ENCODE measurements at places on chromosomes 6 and 20.

GRCh38 chr6:33688006-33688405 is 23.5 kb downstream of the UQCC2 start:
- DNase-seq = no peak

DNA sequence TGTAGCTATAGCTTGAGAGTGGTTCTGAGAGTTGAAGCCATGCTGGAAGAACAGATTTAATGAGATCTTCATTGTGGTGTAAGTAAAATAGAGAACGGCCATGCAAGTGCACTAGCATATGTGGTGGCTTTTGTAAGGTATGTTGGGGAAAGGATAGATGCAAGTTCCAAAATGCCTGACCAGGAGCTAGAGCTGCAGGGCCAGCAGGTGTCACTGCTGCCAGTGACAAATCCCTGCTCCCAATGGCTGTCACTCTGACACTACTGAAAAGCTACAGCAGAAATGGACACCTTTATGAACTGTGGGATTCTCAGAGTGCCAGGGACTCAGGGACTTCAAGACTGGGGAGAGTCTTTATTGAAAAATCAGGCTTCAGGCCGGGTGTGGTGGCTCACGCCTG is 23.1 kb upstream of the VIP start:
- no peak for DNase-seq

- no peak for DNase-seq
Measured at GRCh38 chr20:2140561-2140960, 38.9 kb downstream of the STK35 start.

DNA sequence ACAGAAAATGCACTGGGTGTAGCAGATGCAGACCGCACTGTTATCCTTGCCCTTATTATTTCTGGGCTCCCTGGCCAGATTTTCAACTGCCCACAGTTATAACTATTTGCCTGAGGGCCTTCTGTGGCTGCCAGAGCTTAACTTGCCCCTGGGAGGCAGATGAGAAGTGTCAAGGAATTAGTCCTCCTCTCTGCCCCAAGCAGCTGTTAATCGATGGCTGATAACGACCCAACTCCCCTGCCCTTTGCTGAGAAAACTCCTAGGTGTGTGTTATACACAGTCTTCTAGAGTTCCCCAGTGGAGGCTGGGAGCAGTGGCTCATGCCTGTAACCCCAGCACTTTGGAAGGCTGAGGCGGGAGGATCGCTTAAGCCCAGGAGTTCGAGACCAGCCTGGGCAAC is 44.4 kb upstream of the SHLD1 start:
- DNase-seq = no peak

GRCh38 chr20:33263784-33264183 is 19.2 kb upstream of the BPIFB1 start:
- DNase-seq = no peak

- peak; percentile 13 for DNase-seq
Measured at GRCh38 chr6:105757512-105758200, 328.5 kb upstream of the PRDM1 start.

GRCh38 chr6:93639126-93639525 is 219.8 kb upstream of the EPHA7 start:
- DNase-seq = no peak

DNA sequence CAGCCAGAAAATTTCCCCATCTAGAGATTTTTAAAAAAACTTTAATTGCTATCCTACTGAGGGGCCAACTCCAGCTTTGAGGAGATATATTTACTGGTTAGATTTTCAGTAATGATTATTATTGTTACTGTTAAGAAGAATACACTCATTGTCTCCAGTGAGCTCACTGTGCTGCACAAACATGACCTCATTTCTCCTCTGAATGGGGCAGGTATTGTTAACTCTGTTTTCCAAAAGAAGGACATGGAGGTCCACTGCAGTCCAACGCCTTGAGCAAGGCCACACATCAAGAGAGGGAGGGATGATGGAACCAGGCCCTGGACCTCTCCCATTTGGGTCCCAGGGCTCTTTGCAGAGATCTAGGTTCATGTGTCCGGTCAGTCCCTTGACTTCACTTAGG is 13.9 kb upstream of the SCUBE3 start:
- no peak for DNase-seq

DNA sequence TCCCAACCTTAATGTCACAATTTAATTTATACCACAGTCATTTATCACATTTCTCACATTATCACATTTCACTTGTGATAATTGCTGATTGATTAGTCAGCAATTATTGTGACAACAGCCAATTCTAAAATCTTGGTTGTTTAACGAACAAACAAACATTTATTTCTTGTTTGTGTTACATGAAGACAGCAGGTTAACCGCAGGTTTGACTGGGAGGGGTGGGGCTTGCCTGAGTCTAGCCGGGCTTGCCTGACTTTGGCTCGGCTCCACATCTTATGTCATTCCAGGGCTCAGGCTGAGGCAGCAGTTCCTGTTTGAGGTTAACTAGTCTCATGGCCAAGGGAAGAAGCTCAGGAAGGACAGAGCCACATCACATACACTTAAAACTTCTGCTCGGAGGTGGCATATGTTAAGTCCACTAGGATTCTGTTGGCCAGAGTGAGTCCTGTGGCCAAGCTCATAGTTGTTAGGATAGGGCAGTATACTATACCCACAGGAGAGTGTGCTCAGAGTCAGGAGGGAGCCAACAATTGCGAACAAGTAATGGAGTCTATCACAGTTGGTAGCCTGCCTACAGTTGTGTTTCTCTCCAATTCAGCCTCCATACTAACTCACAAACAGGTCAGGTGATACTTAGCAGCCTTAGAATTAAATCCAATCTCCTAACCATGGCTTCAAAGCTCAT is 90.0 kb upstream of the IFNGR1 start:
- DNase-seq = no peak

DNA sequence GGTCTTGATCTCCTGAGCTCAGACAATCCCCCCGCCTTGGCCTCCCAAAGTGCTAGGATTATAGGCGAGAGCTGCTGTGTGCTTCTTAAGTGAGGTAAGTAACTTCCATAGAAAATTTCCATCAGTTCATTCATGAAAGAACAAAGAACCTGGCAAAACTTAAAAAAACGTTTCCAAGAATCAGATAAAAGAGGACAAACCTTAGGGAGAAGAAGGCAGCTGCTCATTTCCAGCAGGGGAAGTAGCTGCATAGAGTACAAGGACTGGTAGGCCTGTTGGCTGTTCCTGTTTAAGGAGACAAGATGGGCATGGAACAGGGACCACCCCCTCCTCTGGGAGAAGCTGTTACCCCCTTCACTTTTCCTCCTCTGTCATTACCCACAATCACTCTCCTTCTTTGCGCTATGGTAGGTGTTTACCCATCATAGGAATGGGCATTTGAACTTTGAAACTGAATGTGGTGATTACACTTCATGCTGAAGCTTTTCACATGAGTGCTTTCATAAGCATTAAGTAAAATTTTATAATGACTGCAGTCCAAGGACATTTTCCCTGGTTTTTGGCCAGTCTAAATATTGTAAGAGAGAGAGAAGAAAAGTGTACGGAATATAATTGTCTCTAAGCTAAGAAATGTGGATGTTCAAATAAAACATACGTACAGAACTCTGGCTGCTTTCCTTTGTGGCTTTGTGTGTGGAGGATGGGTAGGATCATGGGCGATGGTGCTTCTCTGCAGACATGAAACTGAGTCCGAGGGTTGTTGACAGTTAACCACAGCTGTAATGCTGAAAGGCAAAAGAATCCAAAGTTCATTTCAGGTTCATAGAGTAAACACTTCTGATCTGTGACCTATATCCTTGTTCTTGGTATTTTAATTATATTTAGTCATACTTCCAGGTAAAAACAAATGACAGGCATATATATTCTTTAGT is 56.4 kb downstream of the CCN2 start:
- DNase-seq = no peak

- no peak for DNase-seq
Measured at GRCh38 chr20:10264166-10264558, 45.5 kb downstream of the SNAP25 start.

DNA sequence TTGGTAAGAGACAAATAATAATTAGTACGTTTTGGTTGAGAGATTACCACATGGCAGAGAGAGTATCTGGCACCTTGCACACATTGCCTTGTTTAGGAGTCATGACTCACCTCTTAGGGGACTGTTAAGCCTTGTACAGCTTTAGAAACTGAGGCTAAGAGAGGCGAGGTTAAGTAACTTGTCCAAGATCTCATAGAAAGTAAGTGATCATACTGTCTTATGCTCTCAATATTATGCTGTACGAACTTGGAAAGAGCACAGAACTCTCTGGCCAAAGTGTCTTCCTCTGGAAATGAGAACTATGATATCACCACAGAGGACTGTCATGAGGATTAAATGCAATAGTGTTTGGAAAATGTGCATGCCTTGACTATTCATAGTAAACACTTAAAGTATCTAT is 249.0 kb downstream of the UTRN start:
- no peak for DNase-seq

GRCh38 chr6:33923857-33924514 is 120.2 kb upstream of the MLN start:
- DNase-seq = no peak

- DNase-seq = no peak
Measured at GRCh38 chr6:98842342-98843180, 8.2 kb downstream of the POU3F2 start.

GRCh38 chr6:158175111-158175510 is 7.0 kb downstream of the GTF2H5 start:
- DNase-seq = no peak

DNA sequence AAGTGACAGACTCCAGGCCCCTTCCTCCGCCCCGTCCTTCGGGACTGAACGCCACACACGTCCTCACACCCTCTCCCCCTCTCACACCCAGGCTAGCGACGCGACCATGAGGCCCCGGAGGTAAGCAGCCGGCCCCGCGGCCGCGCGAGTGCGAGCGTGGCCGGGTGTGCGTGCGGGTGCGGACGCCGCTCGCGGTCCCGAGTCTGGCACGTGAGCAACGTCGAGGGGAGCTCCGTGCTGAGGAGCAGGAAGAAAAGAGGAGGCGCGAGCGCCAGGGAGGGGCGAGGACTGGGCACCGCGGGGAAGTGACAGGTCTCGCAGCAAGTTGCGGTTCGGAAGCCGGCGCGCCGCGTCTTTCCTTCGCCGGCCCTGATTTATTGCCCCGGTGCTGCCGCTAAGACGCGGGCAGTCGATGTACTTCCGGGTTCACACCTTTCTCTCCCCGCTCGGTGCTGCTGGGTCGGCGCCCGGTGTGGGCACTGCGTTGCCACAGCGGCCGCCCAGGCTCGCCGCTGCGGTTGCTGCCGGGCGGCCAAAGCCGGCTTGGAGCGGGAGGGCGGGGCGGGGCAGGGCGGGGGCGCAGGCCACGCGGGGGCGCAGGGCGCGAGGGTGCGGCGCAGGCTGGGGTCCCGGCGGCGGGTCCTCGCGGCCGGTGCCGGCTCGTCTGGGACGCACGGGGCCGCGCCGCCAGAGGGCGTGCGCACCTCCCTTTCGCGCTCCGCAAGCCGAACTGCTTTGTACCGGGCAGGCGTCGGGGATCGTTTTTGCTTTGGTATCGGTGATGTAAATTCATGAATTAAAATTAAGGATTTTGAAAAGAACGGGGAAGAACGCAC is 15.8 kb upstream of the LIN28B start:
- DNase-seq = peak; percentile 48

- DNase-seq = no peak
Measured at GRCh38 chr20:20856306-20856705, 143.9 kb upstream of the RALGAPA2 start.

GRCh38 chr6:87731818-87732661 is 30.0 kb upstream of the AKIRIN2 start:
- no peak for DNase-seq

GRCh38 chr6:81304466-81304865 is 448.0 kb downstream of the TENT5A start:
- no peak for DNase-seq

- DNase-seq = no peak
Measured at GRCh38 chr20:16236589-16237241, 336.5 kb downstream of the KIF16B start.

DNA sequence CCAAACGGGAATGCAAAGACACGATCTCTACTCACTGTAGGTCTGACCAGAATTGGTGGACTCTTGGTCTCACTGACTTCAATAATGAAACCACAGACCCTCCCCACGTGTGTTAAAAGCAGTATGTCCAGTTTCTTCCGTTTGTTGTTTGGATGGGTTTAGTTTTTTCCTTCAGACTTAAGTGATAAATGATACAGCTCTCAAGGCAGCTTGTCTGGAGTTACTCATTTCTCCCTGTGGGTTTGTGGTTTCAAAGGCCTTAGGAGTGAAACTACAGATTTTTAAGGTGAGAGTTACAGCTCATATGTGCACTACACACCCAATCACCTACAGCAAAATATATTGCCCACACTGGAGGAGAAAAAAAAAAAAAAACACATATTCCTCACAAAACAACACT is 86.7 kb upstream of the STMND1 start:
- no peak for DNase-seq

DNA sequence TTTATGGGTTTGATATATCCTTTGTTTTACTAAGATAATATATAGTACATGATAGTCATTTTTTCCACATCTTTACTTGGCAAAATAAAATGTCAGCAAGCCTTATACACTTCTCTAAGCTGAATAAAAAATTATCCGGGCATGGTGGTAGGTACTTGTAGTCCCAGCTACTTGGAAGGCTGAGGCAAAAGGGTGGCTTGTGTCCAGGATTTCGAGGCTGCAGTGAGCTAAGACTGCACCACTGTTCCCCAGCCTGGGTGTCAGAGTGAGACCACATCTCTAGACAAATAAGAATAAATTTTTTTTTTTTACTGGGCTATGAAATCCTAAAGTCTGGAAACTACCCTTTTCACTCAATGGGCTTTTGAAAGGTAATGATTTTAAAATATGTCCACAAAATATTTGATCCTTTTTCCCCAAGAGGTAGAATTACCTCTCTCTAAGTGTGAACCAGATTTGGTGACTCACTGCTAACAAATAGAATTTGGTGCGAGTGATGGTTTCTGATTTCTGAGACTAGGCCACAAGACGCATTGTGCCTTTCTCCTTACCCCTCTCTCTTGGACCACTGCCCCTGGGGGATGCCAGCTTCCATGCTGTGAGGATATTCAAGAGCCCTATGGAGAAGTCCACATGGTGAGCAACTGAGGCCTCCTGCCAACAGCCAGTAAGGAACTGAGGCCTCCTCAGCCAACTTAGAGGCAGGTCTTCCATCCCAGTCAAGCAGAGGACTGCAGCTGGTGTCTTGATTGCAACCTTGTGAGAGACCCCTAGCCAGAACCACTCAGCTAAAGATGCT is 84.2 kb upstream of the ZNFX1 start:
- DNase-seq = no peak

Measured in activated CD4-positive, alpha-beta T cell treated with anti-CD3 and anti-CD28 coated beads, Interleukin-2, amount 50 U/mL, for 48 hours (primary cell).